ENCODE measurements at places on chromosomes 12 and 14. TPM values are rescaled to one million over a fixed set of nuclear protein-coding genes. Genes with fewer than 3 reads are reported as not detected.

GRCh38 chr12:131795064-131795463, 33.1 kb upstream of the MMP17 start:
- no peak for DNase-seq

SERPINA3 gene
- total RNA-seq = 106 TPM

- no peak for DNase-seq
These were observed 9.4 kb upstream of the DACT1 start for GRCh38 chr14:58628406-58628805.

DNA sequence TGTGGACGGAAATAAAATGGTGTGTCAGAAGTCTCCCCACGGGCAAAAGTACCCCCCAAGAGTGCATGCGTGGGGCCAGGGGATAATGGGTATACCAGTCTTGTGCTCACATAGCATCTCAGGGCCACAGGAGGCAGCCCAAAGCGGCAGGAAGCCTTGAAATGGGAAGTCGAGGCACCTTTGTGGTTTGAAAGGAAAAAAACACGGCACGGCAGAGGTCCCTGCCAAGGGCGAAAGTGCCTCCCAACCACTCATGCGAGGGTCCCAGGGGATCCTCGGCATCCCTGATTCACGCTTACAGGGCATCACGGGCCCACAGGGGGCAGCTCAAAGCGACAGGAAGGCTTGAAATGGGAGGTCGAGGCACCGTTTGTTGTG, 583.2 kb downstream of the ALG10 start:
- no peak for DNase-seq

DNA sequence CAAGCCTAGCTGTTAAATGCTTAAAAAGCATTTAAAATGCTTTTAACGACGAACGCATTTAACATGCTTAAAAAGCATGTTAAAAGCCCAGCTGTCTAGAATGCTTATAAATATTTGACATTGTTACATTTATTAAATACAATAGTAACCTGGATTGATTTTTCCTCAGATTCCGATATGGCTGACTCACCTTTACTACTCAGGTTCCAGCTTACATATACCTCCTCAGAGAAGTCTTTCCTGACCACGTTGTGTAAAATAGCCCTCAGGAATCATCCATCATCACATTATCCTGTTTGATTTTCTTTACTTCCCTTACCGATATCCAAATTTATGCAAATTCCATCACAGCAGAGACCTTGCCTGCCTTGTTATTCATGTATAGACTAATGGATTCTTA, 51.4 kb downstream of the SLC41A2 start:
- DNase-seq = no peak

DNA sequence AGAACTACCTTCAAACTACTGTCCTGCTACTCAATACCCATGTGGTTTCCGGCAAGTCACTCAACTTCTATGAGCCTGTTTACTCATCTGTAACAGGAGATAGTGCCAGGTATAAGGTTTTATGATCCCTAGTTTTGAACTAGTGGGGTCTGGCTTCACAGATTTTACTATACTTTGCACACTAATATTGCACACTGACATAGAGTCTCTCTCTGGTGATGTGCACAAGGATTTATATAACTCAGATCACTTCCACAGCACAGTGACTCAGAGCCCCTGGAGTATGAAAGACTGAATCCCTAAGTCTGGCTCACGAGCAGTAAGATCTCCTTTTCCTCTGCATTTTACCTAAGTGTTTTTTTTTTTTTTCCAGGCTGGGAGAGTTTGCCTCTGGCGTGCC, 69.7 kb upstream of the SLC38A2 start:
- DNase-seq = no peak

PGF gene
- total RNA-seq = 4.4 TPM

DNA sequence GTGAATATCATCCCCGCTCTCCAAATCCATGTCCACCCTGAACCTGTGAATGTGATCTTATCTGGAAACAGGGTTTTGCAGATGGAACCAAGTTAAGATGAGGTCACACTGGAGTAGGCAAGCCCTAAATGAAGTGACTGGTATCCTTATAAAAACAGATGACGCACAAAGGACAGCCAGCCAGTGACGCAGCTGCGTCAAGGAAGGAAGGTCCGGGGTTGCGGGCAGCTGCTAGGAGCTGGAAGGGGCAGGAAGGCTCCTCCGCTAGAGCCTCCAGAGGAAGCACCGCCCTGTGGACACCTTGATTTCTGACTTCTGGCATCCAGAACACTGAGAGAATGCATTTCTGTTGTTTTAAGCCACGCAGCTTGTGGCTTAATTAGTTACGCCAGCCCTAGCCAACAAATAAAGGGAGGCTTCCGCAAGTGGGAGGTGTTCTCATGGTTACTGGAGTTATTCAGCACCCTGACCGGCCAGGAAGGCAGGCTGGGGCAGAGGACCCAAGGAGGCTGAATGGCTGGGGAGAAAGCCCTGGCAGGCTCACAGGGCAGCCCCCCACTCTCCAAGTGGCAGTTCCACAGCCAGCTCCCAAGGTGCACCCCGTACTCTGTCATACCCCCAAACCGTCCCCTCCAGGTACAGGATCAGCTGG, 127.6 kb upstream of the NCOR2 start:
- DNase-seq = no peak

GRCh38 chr12:75446857-75447256, 33.7 kb upstream of the GLIPR1 start:
- no peak for DNase-seq

NYNRIN gene
- 32.7 TPM for total RNA-seq

DNA sequence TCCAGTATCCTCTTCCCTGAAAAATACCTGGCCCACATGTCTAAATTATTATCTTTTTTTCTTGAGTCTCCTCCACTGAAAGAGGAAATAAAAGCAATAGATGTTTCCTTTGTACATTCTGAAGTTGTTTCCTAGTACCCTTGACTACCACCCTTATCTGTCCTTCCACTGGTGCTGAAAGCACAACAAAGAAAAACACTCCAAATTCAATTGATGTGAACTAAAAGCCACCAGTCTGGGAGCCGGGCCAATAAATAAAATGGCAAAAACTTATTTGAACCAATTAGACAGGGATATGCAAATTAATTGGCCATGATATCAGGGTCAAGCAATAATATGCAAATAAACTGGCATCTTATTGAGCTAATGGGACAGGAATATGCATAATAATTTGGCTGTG, 330.5 kb downstream of the PAWR start:
- DNase-seq = no peak

- no peak for DNase-seq
These were observed 35.8 kb upstream of the DICER1 start for GRCh38 chr14:95193081-95193480.

ESR2 gene
- total RNA-seq = 14.5 TPM

FOXN4 gene
- not detected for total RNA-seq

PLA2G1B gene
- not detected for total RNA-seq

DNA sequence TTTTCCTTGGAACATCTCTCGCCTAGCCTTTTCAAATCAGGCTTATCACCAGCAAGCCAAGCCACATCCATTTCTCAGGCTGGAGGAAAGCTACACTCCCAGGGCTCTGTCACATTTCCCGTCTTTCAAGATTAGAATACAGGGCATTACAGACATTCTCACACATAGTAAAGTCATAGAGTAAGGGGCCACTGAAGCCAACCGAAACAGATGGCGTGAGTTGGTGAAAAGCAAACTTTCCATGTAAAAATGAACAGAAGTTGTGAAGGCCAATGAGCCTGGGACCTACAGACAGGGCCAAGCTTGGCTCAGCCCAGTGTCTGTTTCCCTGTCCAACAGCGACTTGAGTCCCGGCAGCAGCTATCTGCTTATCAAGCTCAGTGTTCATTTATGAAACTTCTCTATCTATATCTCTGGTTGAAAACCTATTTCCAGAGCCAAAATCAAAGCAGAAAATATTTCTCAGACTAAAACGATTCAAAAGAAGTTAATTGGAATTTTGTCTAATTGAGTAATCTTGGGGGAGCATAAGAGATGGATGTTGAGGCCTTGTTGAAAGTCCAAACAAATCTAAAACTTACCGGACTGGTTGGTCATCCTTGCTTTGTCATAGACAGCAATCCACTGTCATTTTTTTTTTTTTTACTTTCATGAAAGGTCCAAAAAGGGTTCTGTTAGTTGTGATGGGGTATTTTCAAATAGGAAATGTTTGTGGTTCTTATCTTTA, 105.6 kb downstream of the DAAM1 start:
- DNase-seq = no peak
